Neural crest cell (in vitro differentiated cells): ENCODE measurements at places on chromosomes 12 and 14.

GRCh38 chr14:55430024-55430690 lies 10.3 kb downstream of the TBPL2 start:
- DNase-seq = no peak

GRCh38 chr12:51887476-51888315 lies at the start of gene ANKRD33:
Gene ANKRD33, plus strand, starts transcription at chr12:51888103. Its CDS starts 84 bp downstream, at chr12:51888187.
- peak; percentile 66 for DNase-seq

GRCh38 chr12:107684029-107684795 lies 1.4 kb upstream of the PWP1 start:
- DNase-seq = no peak

DNA sequence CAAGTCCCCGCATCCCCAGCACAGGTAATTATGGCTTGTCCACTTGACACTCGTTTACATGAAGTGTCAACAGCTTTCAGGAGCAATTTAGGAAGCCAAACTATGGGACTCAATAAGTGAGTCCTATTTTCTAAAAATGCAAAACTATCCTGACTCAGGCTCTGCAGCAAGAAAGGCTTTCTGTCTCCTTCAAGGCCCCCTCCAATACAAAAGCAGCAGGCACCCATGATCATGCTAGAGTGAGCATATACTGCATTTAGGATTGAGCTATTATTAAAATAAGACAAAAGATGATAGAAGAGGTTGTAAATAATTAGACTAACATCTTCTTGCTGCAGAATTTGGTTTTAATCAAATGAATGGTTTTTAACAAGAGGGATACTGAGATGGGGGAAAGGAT lies 3.2 kb downstream of the SIX6 start:
- DNase-seq = no peak

GRCh38 chr12:67541625-67541991 lies 106.9 kb upstream of the DYRK2 start:
- no peak for DNase-seq

GRCh38 chr14:103213331-103213730 lies 90.1 kb downstream of the TNFAIP2 start:
- DNase-seq = no peak

- no peak for DNase-seq
These were observed 68.8 kb upstream of the NOS1 start for GRCh38 chr12:117430246-117430645.

DNA sequence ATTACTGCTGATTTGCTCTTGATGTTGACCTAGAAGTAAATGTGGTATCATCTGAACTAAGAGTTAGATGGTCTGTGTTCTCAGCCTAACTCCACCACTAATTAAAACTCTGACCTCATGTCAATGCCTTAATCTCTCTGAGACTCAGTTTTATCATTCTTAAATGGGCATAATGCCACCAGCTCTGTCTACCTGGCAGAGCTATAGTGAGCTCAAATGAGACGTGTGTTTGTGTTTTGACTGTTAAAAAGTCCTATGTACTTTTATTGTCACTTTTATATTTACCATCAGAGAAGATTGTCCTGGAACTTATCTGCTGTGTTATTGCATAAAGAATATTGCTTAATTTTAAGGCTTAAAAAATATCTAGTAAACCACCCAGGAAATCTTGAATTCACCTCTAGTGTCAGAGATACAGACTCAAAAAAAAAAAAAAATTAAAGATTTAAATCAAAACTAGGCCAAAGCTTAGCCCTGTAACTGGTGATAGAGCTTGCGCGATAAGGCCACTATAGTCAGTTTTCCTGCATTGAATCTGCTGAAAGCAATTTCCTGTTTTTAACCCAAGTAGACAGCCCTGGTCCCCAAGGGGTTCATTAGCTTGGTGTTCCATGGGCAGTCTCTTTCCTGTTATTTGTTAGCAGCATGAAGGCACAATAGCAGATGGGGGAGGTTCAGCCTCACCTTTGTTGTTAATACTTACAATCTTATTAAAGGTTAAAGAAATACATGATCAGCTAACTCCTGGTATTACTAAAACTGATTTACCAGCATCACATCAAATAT lies 261.8 kb downstream of the ATP23 start:
- DNase-seq = no peak

DNA sequence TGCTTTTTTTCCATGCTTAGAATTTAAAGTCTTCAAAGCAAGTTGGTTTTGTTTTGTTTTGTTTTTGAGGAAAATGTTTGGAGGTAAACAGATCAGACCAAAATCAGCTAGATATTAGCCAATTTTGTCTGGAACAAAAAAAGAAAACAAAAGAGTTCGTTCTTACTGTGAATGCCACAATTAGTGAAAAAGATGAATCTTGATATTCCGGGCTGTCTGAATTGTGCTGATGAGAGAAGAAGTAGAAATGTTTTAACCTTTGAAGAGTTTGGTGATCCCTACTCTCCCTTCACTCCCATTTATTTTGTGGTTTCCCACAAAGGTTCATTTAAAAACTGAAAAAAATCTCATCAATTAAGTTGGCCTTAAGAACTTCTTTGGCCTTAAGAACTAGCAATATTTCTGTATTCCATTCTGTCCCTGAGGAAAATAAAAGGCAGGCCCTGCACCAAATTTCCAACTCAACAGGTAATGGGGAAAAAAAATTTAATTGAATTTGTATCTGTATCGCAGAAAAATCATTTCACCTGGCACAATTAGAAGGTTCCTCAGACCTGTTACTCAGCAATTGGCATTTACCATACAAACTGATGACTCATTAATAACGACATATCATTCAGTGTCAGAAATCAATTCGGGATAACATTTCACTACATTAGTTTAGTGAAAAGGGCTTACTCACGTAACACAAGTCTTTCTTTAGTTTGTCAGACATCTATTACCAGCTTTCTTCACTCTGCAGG lies 562 bp upstream of the GLIPR1L2 start:
- DNase-seq = no peak

DNA sequence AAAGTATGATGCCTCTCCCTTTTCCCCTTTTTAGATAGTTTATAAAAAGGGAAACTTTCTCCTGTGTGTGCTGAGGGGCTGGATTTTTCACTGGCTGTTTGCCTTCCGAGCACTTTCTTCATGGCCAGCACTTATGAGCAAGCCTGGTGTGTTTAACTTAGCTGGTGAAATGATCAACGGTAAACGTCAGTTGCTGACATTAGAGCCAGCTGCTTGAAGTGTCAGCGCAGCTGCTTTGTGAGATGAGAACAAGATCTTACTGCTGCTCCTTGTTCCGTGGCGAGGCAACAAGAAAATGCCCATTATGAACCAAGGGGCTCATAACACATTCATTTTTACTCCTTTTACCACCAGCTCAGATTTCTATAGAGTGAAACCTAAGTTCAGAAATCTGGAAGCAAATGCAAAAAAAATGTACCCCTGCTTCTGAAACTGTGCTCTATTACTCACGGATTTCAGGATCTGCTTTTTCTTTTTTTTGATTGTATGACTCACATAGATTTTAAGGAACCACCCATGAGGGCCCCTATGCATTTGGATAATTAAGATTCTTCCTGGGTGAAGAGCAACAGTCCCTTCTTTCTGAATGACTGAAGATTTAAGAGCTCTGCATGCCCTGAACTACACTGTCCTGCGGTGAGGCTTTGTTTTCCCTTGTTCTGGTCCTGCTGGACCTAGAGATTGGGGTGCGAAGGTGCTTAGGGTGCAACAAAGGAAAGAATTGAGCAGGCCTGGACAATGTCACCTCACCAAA lies 74.3 kb upstream of the CPM start:
- DNase-seq = no peak

DNA sequence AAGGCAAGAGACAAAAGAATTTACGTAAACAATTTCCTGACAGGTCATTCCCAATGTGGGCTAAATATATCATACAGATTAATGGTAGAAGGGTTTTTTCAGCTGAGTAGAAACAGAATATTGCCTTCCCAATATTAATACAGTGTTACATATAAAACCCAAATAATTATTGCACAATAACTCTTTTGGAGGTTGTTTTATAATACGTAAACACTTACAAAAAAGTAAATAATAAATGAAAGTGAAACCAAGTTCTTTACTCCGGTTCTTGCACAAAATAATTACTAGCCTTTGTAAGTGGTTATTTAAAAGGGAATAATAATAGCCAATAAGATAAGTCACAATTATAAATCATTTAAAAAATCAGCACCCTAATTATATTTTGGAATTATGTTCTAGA lies 118.6 kb upstream of the SSTR1 start:
- no peak for DNase-seq

DNA sequence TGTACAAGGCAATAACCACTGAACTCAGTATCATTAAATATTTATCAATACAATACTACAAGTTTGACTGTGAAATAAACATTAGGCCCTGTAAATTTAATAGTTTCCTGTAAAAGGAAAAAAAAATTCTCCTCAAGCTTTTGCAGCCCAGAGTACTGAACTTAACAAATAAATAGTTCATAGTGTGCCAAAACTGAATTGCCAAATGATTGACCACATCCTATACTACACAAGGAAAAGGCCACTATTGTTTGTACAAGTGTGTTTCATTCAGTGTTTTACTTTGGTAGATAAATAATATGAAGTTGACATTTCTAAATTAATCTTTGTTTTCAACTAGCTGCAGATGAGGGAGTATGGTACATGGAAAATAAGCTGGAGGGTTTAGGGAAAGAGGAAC lies 379.6 kb downstream of the FLRT2 start:
- no peak for DNase-seq

GRCh38 chr12:42119085-42119633 lies 25.5 kb downstream of the GXYLT1 start:
- no peak for DNase-seq

- no peak for DNase-seq
These were observed 749 bp downstream of the AKAP3 start for GRCh38 chr12:4648104-4648500.

DNA sequence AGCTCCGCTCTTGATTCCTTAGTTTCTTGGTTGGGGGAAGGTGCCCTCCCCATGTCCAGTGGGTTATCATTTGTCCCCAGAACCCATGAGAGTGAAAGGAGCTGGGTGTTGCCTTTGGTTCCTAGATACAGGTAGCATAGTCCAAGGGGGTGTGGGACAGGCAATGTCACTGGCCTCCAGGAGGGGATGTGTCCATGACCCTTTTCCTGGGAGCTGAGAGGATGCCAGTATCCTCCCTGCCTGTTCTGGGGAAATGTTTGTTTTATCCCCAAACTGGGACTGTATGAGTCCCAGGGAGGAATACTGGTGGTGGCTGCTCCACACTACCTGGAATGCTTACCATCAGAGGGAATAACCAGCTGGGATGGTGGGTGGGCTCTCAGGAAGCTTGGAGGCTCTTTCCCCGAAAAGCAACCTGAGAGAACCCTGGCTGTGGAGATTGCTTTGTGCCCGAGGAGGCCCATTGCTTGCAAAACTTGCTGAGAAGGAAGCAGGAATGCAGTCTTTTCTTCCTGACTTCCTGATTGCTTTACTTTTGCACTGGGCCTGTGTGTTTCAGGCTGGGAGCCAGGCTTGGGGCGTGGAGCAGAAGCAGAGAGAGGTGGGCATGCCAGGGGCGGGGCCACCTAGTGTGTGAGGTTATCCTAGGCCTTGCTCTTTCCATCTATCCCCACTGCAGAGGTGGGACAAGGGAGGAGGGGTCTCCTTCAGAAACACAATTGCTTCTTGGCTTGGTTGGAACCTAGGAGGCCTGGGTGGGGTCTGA lies 715 bp upstream of the SLC10A1 start:
- no peak for DNase-seq

DNA sequence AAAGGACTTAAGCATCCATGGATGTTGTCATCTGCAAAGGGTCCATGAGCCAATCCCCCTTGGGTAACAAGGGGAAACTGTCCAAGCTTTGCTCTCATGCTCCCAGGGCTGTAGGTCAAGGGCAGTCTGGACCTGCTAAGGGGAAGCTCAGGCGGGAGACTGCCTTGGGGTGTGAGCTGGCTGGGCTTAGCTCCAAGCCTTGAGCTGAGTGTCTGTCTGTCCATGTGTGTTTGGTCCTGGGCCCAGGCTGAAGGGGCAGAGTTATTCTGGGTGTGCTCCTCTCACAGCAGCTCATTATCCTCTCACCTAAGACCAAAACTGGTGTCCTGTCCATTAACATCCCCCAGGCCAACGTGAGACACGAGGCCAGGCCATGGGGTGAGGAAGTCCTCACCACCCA lies 274.8 kb downstream of the SLC15A4 start:
- no peak for DNase-seq

GRCh38 chr14:79483477-79484388 lies 727.6 kb downstream of the DIO2 start:
- no peak for DNase-seq

GRCh38 chr12:43029971-43030370 lies 440.4 kb upstream of the PRICKLE1 start:
- no peak for DNase-seq

- no peak for DNase-seq
These were observed 73.9 kb downstream of the HSD17B6 start for GRCh38 chr12:56836800-56837663.

DNA sequence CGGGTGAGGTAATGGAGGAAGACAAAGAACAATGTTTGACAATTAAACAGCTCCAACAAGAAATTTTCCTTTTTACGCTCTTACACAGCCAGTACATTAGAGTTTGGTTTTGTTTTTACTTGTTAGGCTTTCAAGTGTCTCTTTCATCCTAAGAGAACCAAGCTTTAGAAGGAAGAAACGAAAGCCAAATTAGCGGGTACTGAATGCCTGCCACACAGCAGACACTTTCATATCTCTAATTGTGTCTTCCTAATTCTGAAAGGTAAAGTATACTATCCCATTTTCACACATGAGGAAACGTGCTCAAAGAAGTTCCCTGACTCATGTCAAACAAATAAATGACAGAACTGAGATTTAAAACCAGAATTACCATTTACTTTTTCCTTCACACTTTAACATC lies 65.0 kb downstream of the CDK17 start:
- no peak for DNase-seq

DNA sequence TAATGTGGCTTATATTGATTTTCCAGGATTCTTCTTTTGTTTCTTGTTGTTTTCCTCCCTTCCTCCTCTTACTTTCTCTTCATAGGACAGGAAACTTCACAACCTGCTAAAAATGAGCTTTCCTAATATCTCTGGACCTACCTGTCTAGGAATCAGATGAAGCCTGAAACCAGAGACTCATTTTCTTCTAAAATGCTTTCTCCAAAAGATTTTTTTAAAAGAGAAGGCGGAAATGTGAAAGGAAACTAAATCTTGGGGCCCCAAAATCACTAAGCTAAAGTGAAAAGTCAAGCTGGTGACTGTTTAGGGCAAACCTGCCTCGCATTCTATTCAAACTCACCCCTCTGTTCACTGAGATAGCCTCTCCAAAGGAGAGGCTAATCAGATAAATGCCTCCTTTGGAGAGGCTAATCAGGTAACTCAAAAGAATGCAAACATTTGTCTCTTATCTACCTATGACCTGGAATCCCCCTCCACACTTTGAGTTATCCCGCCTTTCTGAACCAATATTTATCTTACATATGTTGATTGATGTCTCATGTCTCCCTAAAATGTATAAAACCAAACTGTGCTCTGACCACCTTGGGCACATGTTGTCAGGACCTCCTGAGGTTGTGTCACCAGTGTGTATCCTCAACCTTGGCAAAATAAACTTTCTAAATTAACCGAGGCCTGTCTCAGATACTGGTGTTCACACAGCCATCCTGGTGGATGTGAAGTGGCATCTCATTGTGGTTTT lies 72.7 kb upstream of the HECTD1 start:
- DNase-seq = no peak

GRCh38 chr12:87931812-87932211 lies 97.4 kb downstream of the C12orf50 start:
- DNase-seq = no peak

- no peak for DNase-seq
These were observed 6.9 kb downstream of the ALDH6A1 start for GRCh38 chr14:74077401-74077800.
